ENCODE measurements at places on chromosomes 16 and 17.

- DNase-seq: no peak
Observed at GRCh38 chr17:16255481-16255921, 38.5 kb downstream of the PIGL start.

- DNase-seq: no peak
Observed at GRCh38 chr17:79624718-79625478, 14.0 kb upstream of the RBFOX3 start.

GRCh38 chr16:60739737-60740683 lies 1296.2 kb downstream of the CDH8 start:
- DNase-seq: no peak

DNA sequence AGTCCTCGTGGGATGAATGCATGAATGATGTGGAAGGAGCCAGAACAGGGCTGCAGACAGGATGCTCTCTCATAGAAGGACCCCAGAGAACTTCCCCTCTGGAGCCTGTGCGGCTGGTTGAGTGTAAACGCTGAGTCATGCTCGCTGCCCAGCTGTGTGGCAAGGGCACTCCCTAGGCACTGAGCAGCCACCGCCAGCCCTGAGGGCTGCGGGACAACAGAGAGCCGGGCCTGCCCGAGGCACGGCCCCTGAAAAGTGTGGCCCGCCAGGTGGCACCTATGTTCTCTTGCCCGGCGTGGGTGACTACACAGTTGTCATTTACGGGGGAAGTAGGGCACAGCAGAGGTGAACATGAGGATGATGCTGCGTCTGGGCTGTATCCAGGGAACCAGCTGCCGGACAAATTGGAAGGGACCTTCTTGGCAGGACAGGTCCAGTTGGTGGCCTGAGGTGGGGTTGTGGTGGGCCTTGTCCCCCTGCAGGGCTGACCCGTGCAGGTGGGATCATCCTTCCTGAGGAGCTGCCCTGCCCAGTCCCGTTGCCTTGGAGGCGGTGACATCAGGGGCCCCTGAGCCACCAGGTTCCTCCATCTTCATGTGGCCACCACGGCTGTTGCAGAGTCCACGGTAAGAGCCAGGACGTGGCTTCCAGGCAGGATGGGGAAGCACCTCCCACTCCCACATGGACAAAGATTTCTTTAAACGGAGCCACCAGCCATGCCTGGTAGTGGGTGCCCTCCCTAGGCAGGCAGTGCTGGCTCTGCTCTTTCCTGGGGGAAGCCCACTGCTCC lies 94.8 kb upstream of the CBX4 start:
- no peak for DNase-seq

DNA sequence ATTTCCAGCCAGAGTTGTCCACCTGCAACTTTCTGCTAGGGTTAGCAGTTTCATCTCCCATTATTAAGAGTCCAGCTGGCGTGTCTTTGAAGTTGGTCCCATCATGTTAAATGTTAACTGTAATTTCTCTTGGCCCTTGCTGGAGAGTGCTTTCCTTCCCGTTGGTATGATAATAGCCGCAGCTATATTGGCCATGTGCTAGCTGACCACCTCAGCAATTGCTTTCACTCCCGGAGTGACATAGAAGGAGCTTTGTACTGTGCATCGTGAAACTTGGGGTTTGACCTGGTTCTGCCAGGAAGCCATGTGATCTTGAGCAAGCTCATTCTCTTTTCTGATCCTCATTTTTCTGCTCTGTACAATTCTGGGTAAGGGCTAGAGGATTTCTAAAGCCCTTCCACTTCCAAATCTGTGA lies 81.0 kb upstream of the TBX2 start:
- DNase-seq: no peak

GRCh38 chr17:59149841-59150511 lies 5.0 kb downstream of the SKA2 start:
- DNase-seq: no peak

DNA sequence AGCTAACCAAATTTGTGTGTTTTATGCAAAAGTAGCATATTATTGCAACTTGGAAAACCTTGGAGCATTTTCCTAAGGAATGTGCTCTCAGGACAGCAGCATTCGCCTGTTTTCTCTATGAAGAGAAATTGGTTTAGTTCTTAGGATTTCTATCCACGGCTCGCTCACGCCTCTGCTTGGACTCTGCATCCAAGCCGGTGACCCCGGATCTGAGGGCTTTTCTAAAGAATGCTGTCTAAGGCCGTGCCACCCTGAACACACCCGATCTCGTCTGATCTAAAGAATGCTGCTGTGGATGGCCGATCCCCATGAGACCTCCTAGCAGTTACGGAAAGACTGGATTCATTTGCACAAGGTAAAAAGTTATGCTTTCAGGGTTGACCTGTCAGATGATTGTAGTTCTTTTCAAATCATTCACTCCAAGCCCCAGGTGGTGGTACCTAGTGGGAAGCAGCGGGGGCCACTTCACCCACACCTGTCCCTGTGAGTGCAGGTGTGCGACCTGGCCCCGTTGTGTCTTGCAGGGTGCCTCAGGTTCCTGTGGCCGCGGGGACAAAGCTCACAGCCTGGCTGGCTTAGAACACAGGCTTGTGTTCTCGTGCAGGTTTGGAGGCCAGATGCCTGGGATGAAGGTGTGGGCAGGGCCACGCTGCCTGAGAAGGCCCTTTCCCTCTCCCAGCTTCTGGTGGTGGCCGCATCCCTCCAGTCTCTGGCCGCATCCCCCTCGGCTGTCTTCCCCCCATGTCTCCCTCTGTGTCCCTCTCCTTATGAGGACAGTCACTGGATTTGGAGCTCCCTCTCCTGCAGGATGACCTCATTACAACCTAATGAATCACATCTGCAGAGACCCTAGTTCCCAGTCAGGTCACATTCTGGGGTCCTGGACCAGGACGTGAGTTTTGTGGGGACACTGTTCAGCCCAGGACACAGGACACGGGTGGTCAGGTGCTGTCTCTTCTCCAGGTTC lies 71.1 kb downstream of the BANP start:
- DNase-seq: no peak
